Astrocyte of the cerebellum (primary cell): ENCODE measurements at places on chromosomes 16 and 17.

- DNase-seq: no peak
Observed at GRCh38 chr17:37088459-37088858, 139.7 kb downstream of the AATF start.

DNA sequence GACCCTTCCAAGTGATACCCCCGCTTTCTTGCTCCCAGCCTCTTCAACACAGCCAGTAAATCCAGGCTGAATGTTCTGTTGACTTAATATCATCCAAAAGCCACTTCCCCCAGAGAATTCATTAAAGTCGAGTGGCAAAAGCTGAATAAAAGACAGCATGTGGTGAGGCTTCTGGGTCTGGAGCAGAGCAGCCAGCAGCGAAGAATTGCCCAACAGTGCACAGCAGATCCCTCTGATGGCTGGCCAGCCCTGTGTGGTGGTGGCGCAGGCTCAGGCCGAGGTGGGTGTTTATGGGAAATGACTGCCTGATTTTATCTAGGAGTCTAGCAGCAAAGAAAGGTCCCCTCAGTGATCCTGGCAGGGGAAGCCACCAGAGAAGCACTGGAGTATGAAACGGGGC lies 30.3 kb upstream of the RCVRN start:
- no peak for DNase-seq

DNA sequence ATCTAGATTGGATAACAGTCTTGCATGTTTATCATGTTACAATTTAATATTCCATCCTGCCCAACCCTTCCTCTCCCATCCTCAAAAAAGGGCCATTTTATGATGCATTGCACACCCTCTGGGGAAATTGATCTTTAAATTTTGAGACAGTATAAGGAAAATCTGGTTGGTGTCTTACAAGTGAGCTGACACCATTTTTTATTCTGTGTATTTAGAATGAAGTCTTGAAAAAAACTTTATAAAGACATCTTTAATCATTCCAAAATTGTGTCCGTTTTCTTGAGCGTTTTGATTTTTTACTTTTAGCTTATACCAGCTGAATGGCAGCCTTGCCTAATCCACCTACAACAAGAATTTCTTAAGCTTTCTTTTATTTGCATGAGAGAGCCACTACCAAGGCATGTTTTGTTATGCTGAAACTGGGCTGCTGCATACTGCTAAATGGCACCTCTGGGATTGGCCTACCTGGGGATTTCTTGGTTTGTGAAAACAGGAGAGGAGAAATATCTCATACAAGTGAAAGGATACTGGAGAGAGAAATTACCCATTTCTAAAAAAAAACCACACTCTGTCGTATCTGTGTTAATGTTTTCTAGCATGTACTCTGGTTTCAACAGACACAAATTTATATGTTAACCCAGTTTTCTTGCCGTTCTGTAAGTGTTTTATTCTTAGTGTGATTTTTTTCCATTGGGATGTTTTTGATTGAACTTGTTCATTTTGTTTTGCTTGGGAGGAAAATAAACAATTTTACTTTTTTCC lies 52.2 kb downstream of the TUBD1 start:
- no peak for DNase-seq

GRCh38 chr17:44722254-44722653 lies 13.8 kb downstream of the DBF4B start:
- no peak for DNase-seq

GRCh38 chr16:84117494-84117843 lies 727 bp upstream of the MBTPS1 start:
- DNase-seq: no peak
